MG63 (cell line): ENCODE measurements at places on chromosomes 16 and 17. TPM values are rescaled to one million over a fixed set of nuclear protein-coding genes. Genes with fewer than 3 reads are reported as not detected.

- no peak for DNase-seq
Observed at GRCh38 chr16:3089717-3090592, 9.1 kb downstream of the ZSCAN10 start.

DNA sequence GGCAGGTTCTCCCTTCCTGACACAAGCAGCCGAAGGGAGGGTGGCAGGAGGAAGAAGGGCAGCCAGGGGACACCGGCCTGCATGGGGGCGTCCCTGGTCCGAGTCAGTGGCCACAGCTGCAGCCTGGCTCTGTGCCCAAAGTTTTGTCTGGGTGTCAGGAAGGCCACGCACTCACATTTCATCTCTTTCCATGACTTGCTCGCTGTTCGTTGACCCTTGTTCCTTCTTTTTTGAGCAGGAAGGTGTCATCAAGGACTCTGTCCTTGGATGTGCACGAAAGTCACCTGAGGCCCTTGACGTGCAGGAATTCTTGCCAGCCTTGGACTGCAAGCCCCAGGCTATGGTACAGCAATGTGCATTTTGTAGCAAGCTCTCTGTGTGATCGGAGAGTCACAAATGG is 93.3 kb downstream of the TNFRSF13B start:
- no peak for DNase-seq

DNA sequence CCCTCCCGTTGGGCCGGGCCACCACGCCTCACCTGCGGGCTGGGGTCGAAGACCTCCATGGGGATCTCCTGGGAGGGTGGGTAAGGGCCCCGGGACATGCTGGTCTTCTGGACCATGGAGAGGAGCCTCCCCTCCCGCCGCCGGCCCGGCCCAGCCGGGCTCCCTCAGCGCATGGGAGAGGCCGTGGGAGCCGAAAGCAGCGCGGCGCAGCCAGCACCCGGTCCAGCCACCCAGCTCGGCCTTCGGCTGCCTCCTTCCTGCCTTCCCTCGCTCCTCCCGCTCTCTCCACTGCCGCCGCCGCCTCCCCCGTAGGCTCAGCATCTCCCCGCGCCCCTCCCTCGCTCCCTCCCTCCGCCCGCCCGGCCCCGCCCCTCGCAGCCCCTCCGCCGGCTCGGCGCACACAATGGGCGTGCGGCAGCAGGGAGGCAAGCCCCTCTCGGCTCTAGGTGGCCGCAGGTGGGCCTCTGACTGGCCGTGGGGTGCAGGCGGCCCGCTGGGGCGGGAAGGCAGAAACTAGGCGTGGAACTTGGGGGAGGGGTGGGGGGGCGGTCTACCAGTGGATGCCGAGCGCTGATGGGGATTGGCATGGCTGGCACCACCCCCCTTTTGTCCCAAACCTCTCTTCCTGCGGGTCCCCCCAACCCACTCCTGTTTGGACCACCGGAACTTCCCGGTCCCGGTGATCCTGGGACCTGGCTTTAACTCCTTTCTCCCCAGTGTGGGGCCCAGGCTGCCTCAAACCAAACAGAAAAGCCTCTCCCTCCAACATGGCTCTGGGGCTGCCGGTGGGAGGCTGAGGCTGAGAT is at the start of gene CACNB1:
Gene CACNB1, minus strand, starts transcription at position 290 of the 806 bp plus-strand sequence. Its CDS starts 174 bp downstream, at position 116.
- peak; percentile 89 for DNase-seq

- no peak for DNase-seq
Observed at GRCh38 chr16:13517841-13518240, 402.1 kb upstream of the ERCC4 start.

- no peak for DNase-seq
Observed at GRCh38 chr17:21039839-21040575, 2.8 kb downstream of the USP22 start.

DNA sequence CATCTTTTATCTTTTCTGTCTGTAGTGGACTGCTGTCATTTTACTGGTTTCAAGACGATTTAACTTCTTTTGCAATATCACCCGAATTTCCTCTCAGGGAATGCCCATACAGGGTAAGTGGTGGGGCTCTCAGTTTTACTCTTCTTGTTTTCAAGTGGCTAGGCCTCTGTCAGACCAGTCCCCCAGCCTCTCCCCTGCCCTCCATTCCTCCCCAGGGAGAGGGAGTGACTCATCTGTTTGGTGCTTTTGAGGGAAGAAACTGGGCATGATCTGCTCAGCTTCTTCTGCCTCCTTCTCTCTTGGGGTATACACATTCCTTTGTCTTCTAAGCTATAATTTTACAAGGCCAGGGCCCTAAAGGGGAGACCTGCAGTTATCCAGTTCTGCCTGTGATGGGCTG is 332.0 kb downstream of the CBLN1 start:
- DNase-seq: peak; percentile 68

DNA sequence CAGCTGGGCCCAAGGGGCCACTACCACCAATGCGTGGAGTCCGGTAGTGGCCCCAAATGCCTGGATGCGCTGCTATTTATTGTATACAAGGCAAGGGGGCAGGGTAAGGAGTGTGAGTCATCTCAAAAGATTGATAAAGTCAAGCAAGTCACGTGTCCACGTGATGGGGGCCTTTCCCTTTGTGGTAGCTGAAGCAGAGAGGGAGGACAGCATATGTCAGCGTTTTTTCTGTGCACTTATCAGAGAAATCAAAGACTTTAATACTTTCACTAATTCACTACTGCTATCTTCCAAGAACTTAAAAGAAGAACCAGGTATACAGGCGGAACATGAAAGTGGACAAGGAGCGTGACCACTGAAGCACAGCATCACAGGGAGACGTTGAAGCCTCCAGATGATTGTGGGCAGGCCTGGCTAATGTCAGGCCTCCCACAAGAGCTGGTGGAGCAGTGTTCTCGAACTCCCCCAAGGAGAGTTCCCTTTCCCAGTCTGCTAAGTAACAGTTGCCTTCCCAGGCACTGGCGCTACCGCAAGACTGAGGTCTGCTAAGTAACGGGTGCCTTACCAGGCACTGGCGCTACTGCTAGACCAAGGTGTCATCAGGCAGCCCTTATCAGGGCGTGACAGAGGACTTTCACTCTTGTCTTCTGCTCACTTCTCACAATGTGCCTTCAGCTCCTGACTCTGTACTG is 10.8 kb upstream of the ASB16 start:
- DNase-seq: no peak

DNA sequence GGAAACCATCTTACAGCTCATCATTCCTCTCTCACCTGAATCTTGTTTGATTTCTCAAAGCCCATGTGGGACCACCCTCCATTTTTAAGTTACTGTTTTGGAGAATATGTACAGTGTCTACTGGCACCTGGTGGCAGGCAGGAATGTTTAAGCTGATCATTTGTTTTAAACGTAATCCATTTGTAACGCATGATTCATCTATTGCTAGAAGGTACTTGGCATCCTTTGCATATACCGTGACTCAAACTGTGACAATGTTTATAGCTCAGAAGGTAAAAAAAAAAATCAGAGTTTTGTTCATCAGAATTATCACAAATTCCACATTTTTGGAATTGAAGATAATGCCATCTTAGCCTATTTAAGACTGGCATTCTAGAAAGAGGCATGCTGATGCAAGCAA is 1007.5 kb upstream of the EEF2KMT start:
- no peak for DNase-seq

DNA sequence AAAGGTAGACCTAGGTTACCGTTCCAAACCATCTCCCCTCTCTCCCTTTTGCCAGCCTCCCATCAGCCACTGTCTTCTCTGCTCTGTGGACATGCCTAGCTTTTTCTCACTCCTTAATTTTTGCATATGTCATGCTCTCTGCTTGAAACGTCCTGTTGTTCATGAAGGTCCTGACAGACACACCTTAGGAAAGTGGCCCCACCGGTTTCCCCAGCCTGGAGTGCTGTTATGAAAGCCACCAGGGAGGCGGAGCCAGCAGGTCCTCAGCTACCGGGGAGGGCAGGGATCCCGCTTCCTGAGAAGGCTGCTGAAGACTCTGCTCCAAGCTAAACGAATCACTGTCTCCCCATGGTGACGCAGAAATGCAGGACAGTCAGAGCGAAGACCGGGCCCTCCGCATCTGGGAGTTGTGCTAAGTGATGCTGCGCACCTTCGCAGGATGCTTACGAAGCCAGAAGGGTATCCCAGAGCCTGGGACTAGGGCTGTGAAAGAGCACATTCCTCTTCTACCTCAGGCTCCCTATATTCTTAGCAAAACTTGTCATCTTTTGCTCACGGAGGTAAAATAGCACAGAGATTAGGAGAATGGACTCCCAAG is 2.3 kb upstream of the SLC16A11 start:
- no peak for DNase-seq

DNA sequence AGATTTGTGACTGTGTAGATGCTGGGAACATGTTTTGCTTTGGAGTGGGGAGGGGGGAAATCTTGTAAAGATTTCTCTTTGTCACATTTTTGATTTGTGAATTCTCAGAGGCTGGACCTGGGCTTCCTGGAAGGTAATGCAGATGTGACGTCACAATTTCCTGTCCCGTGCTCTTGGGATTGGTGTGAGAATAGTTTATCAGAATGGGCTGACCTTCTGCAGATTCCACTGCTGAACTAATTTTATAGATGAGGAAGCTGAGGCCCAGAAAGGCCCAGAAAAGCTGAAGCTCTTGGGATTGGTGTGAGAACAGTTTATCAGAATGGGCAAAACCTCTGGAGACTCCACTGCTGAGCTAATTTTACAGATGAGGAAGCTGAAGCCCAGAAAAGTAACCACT is 34.0 kb downstream of the HS3ST3B1 start:
- no peak for DNase-seq

- no peak for DNase-seq
Observed at GRCh38 chr17:5309851-5310250, 27.8 kb downstream of the RABEP1 start.

DNA sequence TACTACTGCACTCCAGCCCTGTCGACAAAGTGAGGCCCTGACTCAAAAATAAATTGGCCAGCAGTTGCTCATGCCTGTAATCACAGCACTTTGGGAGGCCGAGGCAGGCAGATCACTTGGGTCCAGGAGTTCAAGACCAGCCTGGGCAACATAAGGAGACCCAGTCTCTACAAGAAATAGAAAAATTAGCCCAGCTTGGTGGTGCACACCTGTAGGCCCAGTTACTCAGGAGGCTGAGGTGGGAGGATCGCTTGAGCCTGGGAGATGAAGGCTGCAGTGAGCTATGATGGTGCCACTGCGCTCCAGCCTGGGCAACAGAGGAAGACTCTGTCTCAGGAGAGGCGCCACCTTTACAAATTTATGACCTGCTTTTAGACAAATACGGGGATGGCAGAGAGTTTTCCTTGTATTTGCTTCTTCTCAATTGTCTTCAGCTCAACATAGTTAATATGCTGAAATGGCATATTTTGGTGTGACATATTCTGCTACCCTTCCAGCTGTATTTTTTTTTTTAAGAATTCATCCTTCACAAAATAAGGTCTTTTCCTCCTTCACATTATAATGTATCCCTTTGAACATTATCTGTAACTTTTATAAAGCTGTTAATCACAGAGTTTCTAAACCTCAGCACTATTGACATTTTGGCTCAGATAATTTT is 21.1 kb upstream of the YPEL2 start:
- no peak for DNase-seq

DNA sequence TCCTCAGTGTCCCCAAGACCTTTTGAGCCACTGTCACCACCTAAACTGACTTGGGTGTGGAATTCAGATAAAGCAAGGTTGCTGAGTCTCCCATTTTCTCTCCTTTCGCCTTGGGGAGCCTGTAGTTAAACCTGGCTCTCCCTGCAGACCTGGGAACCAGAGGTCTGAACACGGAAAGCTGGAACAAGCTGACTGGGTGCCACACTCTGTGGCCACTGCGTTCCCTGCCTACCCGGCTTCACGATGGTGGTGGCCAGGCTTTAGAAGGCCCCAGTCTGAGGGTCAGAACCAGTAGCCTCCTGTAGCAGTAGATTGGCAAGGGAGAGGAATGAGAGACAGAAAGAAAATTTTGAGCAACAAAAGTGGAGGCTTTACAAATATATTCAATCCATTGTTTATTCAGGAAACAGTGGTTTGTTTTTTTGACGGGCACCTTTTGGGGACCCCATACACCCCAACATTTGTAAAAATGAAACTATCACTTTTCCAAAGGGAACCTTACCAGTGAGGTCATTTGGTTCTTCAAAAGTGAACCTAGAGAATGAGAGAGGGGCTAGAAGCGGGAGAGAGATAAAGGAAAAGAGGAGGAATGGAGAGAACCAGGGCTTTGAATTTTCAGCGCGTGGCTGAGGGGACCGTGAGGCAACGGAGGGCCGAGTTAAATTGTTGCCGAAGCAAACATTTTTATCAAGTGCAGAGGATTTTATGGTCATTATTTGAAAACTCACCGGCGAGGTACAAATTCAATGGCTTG is 1.8 kb upstream of the HOXB8 start:
- DNase-seq: no peak

- peak; percentile 71 for DNase-seq
Observed at GRCh38 chr16:1642148-1642547, 30.0 kb downstream of the CRAMP1 start.

DNA sequence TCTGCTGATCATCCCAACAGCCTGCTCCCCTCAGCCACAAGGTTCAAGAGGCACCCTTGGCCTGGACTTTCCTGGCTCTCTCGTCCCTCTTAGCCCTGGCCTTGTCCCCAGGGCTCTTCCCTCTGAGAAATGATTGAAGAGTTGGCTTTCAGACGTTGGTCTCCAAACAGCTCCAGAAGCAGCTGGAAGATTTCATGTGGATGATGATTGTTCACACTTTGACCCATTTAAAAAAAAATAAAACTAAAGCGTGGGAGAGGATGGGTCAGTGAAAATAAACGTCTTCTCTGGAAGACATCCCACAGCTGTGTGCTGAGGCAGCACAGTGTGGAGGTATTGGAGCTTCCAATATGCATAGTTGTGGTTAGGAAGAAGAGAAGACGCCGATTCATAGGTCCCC is 54.7 kb upstream of the CDH11 start:
- DNase-seq: peak; percentile 23

DNA sequence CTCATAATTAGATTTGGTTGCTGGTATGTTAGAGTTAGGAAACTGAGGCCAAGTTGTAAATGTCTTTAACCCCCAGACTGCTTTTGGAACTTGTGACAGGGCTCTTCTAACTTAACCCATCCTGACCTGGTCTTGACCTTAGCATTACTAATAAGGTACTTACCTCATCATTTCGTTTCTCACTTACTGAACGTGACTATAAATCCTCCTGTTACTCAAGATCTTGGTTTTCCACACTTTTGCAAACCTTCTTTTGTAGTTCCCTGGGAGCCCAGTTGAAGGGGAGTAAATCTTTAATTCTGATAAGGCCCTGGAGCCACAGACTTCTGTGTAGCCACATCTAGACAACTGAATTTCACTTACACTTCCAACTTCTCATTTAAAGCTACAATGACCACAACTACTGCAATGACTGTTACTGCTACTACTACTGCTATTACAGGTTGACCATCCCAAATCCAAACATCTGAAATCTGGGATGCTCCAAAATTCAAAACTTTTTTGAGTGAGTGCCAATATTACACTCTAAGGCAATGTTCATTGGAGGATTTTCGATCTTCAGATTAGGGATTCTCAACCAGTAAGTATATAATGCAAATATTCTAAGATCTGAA is 248.8 kb upstream of the TBX2 start:
- no peak for DNase-seq

Gene SP6
- total RNA-seq: not detected in 2 replicates

Gene SULT1A4
- 6.1 TPM in 1 of 2 replicates, not detected in the other for total RNA-seq

Gene BCO1
- total RNA-seq: not detected in 2 replicates

Gene ACSM3
- total RNA-seq: 0.23 TPM in 1 of 2 replicates, not detected in the other

Gene SCARF1
- not detected in 2 replicates for total RNA-seq

Gene MT3
- not detected in 2 replicates for total RNA-seq

Gene RRAD
- total RNA-seq: 1.6 and 10.4 TPM in 2 replicates

Gene TPPP3
- total RNA-seq: not detected in 2 replicates

Gene RAB37
- not detected in 2 replicates for total RNA-seq

Gene KREMEN2
- total RNA-seq: 0.26 and 1.0 TPM in 2 replicates

Gene GNG13
- total RNA-seq: not detected in 2 replicates

Gene NOL3
- 9.9 and 16.5 TPM in 2 replicates for total RNA-seq
